ENCODE measurements at places on chromosomes 2 and 18. TPM values are rescaled to one million over a fixed set of nuclear protein-coding genes. Genes with fewer than 3 reads are reported as not detected.

- DNase-seq: no peak
- H3K4me1 ChIP-seq: no peaks in the 10 kb centered on the region
- no peaks in the 10 kb centered on the region for H3K27me3 ChIP-seq
- no peaks in the 10 kb centered on the region for H3K36me3 ChIP-seq
- H3K27ac ChIP-seq: no peak overlapping the region
Measured at GRCh38 chr2:18208956-18209355, 330.5 kb downstream of the KCNS3 start.

Gene TCF23
- total RNA-seq: not detected

DNA sequence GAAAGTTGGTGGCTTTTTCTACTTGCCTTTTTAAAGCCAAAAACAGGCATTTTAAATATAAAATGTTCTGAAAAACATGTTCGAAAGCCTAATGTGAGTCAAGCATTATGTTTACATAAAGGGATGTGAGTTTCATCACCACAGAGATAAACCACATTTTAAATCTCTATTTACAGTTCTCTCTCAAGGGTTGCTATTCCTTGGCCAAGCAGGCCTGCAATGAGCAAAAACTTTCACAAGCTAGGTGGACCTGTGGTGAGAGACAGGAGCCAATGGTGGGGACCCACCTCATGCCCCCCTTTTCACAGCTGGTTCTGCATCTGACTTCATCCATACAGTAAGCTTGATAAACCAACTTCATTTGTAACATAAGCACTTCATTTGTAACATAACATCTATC is 65.1 kb downstream of the CUL3 start:
- H3K4me3 ChIP-seq: no peak overlapping the region
- no peaks in the 10 kb centered on the region for H3K36me3 ChIP-seq
- H3K27ac ChIP-seq: no peak overlapping the region
- H3K4me1 ChIP-seq: peaks cover 23% of the 10 kb centered on the region

Gene DRC1
- not detected for total RNA-seq

DNA sequence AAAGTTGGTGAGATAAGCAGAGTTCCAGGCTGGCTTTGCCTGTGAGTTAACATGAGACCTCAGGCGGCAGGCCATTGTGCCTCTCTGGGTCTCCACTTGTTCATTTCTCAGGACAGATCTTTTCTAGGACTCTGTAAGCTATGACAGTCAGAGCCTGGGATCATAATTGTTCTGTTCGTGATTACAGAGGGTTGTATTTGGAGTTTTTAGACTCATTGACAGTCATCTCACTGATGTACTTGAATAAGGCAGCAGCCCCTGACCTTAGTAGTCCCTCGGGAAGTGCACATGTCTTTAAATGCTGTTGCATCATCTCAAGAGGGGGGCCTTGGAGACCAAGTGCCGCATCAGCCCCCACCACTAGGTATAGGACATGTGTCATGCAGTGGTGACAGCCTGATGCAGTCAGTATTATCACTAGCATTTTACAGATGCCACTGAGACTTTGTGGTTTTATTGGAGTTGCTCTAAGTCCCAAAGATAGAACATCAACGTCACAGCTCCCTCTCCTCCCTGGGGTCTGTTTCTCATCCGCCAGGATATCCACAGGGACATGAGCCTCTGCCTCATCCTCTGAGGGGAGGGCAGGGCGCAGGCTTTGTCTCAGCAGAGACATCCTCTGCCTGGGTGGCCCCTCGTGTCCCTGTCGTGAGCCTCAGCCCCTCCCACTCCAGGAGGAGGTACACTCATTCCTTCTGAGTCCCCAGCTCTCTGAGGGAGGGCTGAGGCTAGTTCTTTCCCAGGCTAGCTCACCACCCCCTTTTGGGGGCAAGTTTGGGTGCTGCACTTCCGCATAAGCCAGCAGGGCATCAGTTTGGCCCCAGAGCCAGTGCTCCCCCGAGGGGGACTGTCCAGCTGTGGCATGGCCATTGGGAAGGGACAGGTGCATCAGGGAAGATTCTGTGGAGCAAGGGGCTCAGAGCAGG is 14.1 kb downstream of the GLI2 start:
- H3K27me3 ChIP-seq: peaks cover 6% of the 10 kb centered on the region
- no peaks in the 10 kb centered on the region for H3K36me3 ChIP-seq
- no peak overlapping the region for H3K27ac ChIP-seq
- no peaks in the 10 kb centered on the region for H3K4me1 ChIP-seq

DNA sequence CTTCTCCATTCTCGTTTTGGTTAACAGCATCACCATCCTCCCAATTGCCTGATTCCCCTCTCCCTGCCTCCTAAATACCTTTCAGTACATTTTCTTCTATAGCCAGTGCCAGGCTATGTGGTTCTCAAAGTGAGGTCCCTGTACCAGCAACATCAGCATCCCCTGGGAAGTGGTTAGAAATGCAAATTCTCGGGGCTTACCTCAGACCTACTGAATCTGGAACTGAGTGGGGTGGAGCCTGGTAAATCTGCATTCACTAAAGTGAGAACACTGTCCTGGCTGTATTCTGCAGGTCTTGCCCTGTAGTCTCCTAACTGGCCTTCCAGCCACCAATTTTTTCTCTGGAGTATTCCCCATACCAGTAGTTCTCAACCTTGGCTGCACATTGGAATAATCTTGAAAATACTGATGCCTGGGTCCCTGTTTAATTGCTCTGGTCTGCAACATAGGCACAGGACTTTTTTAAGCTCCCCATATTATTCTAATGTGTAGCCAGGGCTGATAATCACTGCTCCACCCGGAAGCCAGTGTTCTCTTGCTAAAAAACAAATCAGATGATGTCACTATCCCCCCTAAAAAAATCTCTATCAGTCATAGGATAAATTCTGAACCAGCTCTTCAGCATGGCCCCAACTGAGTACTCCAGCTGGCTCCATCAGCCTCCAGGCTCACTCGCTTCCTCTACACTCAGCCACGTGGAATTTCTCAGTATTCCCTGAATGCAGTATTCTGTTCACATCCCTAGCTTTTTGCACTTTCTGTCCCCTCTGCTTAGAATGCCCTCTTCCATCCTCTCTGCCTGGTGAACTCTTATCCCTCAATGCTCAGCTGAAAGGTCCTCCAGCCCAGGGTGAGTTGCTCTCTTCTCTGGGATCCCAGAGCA is 98.4 kb downstream of the CDK15 start:
- no peak overlapping the region for H3K4me3 ChIP-seq
- DNase-seq: no peak
- H3K27me3 ChIP-seq: no peaks in the 10 kb centered on the region
- H3K4me1 ChIP-seq: no peaks in the 10 kb centered on the region
- no peaks in the 10 kb centered on the region for H3K36me3 ChIP-seq

Gene SKA1
- 0.39 TPM for total RNA-seq
